Activated CD4-positive, CD25-positive, alpha-beta regulatory T cell (primary cell): ENCODE measurements at places on chromosomes 3 and 15.

- DNase-seq, result no peak
Observed at GRCh38 chr3:150351398-150351797, 56.7 kb upstream of the TSC22D2 start.

GRCh38 chr3:172256101-172256734, 192.0 kb downstream of the GHSR start:
- DNase-seq, result no peak

DNA sequence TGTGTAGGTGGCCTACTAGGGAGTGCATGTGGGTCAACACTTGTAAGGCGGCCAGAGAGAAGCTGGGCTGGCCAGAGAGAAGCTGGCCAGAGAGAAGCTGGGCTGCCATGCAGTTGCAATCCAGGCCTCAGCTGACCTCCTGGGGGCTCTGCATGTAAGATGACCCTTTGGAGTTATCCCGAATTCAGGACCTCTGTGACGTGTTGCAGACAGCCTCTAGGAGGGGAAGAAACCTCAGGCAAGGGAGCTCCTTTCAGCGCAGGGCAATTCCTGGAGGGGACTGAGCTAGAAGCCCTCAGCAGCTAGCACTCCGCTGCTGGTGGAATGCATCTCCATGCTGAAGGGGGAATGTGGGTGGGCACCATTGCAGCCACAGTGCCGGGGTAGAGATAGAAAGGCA, 15.8 kb upstream of the KBTBD12 start:
- no peak for DNase-seq

- no peak for DNase-seq
Observed at GRCh38 chr3:123929325-123929724, 31.7 kb downstream of the CCDC14 start.

DNA sequence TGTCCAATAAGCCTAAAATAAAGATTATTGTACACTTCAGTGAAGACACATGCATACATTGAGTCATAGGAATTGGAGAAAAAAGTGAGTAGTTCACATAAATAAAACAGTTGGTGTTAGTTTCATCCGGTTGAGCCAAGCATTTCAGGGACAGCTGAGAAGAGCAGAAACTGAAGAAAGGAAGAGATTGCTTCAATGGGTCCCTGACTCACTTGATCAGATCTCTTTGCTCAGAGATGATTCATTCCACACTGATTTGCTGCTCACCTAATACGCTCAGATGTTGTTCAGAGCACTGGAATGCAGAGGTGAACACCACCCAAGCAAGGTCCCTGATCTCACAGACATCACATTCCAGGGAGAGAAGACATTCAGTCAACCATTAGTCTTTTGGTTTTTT, 93.7 kb downstream of the RAD18 start:
- no peak for DNase-seq

DNA sequence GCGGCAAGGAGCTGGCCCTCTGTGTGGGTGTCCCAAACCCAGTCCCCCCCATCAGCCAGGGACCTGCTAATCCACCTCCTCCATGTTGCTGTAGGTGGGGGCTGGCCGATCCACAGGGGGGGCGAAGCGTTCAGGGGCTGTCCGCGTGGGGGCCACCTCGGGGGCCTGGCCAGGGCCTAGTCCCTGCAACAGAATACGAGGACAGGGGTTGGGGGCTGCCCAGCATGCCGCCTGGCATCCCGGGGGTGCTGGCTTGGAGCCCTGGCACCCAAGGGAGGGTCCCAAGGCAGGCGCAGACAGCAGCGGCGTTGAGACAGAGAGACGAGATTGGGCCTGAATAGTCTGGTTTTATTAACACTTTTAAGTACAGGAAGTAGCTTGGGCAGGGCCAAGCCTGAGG, 3.8 kb upstream of the QARS1 start:
- DNase-seq, result no peak

DNA sequence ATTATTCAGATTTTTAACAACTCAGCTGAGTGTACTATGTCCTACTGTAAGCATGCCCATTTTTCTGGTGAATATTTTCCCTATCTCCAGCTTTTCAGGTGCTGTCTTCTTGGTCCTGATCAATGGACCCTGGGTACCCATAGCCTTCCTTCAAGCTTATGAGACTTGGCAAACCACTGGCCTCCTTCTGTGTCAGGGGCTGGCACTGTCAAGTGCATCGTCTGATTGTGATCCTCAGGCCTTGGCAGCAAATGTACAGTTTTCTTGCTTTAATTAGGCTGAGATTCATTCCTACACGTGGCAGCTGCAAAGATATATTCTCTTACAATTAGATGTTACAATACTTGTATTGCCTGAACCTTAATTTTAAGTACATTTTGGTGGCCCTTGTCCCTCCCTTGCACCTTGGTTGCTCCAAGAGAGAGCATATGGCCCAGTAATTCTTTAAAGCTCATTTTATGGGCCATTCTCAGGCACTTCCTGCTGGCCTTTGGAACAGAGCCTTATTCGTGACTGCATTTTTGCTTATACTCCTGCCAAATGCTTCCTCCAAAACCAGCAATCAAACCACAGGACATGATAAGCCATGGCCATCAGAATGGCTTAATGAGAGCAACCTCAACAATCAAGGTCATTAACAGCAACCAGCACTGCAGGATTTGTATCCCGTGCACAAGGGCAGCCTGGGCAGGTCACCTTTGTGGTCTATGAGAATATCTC, 179.9 kb downstream of the CNTN6 start:
- DNase-seq, result no peak

- no peak for DNase-seq
Observed at GRCh38 chr3:18047052-18047451, 304.6 kb upstream of the TBC1D5 start.

DNA sequence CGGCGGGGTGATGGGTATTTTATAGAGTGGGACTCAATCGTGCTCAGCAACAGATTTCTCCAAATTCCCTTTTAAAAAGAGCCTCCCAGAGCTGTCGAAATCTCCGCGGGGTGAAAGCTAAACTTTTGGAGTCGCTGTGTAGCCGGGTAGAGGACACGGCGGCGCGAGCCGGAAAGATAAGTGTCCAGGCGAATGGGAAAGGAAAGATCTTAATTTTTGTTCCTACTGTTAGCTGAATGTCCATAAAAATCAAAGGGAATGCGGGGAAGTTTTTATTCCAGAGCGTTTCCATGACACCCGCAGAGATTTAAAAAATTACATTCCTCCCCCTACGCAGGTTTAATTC, 9.1 kb downstream of the EOMES start:
- DNase-seq, result no peak

DNA sequence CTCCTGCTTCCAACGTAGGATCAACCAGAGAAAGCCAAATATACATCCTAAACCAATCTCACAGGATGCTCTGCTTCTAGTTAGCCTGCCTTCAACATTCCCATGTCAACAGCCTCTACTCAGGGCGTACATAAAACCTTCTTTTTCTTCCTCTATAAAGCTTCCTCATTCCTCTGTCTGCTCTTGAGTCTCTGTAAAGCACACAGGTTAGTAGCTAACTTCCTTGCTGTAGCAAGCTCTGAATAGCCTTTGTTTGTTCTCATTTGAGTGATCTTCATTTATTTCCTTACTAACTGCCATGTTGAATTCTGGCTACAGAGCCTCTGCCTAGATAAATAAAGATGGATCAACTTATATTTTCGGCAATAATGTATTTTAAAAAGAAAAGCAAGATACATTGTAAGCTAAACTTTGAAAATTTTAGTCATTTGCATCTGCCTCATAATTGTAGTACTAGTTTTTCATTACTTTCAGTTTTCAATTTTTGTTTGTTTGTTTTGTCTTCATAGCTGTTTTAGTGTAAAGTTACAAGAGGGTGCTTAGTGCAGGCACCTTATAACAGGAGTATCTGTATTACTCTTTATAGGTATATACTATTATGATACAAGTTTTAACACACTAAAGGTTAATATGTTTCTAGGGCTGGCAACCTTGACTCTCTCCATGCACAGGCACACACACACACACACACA, 498.2 kb downstream of the PYDC2 start:
- no peak for DNase-seq

DNA sequence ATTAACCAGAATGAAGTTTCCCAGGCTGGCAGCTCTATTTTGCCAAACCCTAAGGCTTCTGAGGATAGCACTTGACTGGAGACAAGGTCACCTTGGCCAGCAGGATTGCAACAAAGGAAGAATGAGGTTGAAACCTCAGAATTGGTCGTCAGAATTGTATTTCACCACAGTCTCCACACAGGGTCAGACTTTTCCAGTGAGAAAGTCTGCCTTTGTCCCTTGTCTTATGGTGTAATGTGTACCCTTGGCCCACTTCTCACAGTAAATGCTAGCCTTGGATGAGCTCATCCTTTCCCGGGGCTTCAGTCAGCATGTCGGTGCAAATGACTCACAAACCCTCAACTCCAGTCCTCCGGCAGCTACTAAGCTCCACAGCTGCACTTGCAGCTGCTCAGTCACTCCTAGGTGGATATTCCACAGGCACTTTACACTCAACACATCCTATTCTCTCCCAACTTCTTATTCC, 19.7 kb downstream of the SSR3 start:
- DNase-seq, result no peak

GRCh38 chr15:31435912-31436628, 109.4 kb downstream of the KLF13 start:
- no peak for DNase-seq

DNA sequence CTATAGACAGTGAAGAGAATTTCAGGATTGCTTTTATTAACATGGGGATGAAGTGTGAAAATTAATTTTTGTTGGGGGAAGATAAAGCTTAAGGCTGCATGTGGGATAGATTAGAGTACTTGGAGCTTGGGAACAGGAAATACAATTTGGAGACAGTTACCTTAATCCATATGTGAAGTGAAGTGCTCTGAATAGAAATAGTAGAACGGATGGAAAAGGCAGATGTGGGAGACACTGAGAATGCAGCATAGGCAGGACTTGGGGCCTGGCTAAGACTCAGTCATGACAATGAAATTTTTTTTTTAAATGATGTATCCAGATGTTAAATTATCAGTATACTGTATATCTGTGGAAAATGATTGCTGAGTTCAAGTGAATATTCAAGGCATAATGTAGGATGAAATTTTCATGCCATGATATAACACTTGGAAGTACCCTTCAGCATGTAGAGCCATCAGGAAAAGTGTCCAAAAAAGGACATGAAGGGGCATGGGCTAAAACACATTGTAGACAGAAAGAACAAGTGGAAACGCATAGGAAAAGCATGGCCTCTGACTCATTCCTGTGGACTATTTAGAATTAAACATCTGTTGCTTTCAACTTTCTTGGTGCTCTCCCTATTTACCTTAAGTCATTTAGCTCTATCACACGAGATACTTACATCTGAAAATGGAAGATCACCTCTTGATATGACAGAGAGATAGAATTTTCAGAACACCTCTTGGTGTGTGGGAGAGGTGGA, 134.8 kb downstream of the RBMS3 start:
- DNase-seq, result no peak

DNA sequence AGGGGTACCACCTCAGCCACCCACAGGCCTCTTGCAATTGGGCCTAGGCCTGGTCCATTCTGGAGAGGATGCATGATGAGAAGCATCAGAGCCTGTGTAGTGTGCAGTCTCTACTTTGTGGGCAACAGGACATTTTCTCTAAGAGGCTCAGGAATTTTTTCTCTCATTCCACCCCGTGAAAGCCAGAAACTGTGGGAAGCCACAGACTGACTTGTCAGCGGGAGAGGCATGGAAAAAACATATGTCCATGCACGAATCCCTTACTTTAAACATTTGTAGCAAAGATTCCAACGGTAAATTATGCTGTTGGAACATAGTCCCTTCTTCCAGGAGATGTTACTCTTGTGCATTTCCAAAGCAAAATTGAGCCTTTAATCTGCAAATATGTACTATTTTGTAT, 196.5 kb downstream of the KLHL25 start:
- DNase-seq, result no peak

GRCh38 chr15:73732930-73733329, 20.2 kb downstream of the INSYN1 start:
- no peak for DNase-seq

DNA sequence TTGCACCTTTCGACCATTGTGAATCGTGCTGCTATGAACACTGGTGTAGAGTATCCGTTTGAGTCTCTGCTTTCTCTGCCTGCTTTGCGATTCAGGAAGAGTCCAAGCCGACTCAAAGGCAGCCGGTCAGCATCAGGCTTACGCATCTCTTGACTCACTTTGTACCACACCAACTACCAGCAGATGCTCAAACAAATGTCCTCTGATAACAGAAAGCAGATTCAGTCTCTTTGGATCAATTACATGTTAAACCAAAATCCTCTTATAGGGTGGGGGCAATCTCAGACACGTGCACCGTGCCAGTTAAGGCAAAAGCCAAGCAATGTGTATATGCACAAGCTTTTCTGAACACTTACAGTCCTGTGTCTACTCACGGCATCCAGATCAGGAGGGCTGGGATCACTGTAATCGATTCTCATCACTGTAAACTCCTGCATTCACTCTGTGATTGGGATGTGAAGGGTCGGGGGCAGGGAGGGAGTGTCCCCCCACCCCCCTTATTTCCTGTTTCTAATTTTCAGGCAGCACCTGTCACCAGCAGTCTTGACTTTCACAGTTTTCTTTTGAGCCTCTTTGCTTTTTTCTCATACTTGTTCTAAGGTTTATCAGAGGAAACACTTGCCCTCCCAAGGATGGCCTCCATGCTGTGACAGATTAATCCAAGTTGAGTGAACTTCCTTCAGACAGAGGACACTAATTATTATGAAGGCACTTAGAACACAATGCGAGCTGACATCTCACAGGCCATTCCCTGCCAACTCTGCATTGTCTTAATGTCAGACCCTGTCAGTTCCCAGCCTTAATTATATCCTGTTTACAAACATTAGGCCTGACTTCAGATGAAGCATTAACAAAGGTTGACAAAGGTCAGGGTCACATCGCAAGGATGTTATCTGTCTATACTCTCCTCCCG, 153.5 kb downstream of the MECOM start:
- DNase-seq, result no peak

GRCh38 chr3:194854659-194855390, 169.1 kb downstream of the FAM43A start:
- DNase-seq, result no peak

DNA sequence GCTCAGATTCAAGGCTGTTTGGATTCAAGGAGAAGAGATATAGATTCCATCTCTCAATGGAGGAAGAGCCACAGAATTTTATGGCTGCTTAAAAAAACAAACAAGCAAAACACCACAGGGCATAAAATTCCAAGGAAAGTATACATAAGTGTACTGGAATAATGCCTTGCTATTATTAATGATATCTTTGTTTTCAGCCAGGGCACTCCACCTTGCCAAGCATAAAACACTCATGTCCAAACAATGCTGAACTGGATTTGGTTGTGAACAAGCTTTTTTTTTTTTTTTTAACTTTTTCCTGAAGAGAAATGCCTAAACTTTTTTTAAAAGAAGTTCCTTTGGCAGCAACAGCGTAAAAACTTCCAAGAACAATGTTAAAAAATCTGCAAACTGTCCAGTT, 4.8 kb upstream of the CLSTN2 start:
- no peak for DNase-seq
